HL-60 (cell line): ENCODE measurements at places on chromosomes 2 and 18.

DNA sequence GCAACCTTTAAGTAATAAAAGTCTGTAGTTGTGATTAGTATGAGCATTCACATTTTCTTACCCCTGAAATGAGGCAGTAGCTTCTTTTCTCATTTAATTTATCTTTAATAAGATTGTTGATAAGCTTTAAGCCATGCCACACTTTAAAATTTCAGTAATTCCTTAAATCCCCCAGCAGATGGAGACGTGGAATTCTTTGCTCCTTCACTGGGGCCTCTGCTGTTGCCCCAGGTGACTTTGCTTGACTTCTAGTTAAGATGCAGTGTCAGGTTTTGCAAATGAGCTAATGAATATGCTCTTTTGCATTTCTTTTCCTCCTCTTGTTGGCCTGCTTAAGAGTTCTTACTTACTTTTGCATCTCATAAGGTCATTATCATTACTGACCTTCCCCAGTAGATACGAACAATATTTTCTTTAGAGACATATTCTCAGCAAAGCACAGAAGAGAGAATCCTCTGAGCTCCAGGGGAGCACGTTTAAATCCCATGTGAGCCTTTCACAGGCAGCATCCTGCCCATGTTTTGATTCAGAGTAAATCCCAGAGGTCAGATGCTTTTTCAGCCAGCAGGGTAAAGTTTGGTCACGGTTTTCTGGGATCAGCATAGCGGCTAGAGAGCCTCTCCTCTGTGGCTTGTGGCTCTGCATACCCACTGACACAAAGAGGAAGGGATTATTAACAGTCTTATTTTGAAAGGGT lies 222.9 kb downstream of the PTPRM start:
- no peak for DNase-seq

- no peak for DNase-seq
Observed at GRCh38 chr2:219567791-219568361, 3.5 kb downstream of the OBSL1 start.

DNA sequence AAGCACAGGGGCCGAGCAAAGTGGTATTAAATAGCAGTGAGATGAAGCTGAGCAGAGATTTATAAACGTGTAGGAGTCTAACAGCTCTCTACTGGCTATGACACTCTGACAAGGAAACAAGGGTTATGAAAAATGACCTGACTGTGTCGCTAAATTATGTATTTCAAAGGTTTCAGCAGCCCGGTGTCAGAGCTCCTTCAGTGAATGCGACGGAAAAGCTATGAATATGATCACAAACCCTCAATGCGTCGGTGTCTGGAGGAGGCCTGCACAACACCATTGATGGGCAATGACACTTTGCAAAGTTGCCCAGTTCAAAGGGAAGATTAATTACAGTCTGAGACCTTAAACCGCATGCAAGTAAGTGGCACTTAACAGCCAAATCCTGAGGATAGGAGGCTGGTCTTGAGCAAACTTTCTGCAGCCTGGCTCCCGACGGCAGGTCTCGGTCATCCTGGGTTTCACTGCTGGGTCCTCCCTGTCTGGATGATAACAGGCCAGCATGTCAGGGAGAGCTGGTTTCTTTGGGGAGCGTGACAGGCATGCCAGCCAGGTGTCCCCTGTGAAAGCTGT lies 615.1 kb upstream of the SALL3 start:
- no peak for DNase-seq

DNA sequence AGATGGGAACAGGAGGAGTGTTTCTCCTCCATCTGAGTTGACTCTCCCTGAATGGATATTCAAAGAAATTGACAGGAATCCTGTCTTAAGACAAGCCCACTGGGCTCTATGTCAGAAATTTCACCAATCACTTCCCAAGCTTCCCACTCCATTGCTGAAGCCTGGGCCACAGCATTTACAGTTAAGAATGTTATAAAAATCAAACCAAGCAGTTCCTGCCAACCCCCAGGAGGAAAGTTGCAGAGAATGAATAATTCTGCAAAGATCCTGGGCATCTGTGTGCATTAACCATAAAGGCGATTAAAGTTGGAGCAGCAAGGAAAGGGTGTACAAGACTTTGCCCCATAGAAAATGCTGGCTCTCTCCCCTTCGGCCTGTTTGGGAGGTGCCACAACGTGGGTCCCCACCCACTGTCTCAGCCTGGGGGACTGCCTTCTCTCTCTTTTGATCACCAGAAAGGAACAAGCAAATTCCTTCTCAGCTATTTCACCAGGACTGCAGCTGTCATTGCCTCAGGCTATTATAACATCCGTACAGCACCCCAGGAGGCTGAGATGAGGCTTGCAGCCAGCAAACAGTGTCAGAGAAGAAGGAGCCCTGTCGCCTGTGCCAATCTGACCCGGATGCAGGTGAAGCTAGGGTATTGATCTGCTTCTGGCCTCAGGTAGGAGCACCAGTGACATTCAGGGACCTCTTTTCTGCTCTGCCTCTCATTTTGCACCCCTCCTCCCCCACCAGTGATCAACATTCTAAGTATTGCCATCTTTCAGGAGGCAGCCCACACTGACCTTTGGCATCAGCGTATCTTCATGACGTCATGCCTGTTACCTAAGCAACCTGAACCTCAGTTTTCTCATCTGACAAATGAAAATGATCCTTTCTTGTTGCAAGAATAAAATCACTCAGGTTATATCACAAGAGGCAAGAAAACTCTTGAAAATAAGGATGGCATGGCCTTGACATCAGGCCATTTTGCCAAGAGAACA lies 219.0 kb downstream of the SH3BP4 start:
- DNase-seq, result no peak

DNA sequence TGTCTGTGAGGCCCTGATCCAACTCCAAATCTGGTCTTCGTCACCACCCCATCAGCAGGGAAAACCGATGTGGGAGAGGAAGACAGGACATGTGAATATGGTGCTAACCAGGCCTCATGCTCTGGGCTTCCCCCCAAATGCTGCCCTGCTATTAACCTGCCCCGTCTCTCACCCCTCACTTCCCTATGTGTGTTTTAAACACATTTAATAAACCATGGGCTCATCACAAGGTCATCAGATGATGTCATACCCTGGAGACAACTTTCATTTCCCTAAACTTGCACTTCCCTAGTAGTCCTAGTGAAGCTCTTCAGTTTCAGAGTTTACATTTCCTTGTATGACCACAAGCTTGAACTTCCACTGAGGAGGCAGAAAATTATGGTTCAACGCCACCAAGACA lies 49.9 kb downstream of the CD8B2 start:
- DNase-seq, result peak; percentile 52

GRCh38 chr2:156118753-156119416 lies 213.6 kb downstream of the NR4A2 start:
- no peak for DNase-seq

GRCh38 chr2:5691221-5691984 lies 781 bp upstream of the SOX11 start:
- DNase-seq, result no peak

GRCh38 chr2:52327641-52328040 lies 1295.7 kb upstream of the NRXN1 start:
- DNase-seq, result no peak

DNA sequence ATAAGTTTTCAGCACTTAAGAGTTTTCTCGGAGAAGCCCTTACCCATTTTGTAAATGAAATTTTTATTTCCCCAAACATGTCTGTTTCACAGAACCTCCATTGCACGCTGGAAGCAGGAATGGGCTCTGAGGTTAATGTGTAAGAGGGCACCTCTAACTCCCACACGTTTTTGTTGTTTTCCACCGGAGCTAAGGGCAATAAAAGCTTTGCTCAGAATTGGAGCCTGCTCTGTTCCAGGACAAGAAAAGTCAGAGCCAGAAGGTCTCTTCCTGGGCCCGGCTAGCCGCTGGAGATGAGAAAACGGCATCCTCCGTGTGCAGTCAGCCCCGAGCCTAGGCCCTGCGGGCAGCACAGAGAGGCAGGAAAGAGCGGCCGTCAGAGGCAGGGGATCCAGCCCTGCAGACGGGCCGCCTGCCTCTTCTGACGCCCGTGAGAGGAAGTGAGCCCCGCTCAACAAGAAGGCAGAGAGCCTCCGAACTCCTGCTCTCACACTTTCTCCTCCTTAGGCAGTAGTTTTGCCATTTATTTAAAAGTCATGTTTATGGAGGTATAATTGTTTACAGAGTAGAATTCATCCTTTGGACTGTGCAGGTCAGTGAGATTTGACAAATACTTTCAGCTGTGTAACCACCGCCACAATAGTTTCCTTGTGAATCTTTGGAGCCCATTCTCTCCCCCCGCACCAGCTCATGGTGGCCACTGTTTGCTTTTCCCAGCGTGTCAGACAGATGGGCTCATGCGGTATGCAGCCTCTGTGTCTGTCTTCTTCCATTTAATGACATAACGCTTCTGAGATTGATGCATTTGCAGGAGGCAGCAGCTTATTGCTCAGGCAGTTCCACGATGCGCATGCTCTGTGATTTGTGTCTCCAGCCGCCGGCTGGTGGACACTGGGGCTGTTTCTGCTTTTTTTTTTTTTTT lies 117.3 kb downstream of the GALR1 start:
- no peak for DNase-seq

- no peak for DNase-seq
Observed at GRCh38 chr2:190500054-190500502, 34.4 kb downstream of the NEMP2 start.

- no peak for DNase-seq
Observed at GRCh38 chr2:113032737-113033136, 19.9 kb downstream of the IL36B start.

GRCh38 chr2:113227698-113228097 lies 51.0 kb downstream of the PAX8 start:
- no peak for DNase-seq

DNA sequence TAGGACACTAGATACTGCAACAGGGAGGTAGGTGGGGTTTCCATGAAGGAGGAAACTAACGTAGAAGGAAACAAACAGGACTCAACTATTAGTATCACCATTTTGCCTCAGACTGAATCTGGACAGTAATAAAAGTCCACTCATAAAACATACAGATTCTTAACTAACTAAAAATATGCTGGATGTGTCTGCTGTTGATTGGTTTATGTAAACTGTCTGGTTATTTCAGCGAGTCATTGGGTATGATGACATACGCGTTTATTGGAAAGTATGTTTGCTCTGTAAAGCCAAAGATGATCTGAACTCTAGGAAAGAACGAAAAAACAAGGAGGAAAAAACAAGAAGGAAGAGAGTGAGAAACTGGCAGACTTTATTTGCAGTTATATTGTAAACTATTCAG lies 1816.1 kb upstream of the LRRTM1 start:
- no peak for DNase-seq

DNA sequence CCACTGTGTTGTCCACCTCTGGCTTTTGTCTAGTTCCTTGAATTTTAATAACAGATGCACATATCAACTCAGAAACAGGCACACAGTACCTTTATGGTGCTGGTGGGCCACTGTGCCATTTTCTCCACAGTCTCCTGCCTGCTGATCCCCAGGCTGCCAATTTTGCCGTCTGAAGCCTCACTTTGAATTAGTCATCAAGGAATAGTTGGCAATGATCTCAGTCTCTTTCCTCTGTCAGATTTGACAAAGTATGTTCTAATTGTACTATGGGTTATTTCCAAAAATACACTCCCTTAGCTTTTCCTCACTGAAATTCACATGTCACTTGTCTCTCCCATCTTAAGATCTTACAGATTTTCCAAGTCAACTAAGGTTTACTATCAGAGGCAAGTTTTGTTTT lies 140.7 kb downstream of the ZNF516 start:
- DNase-seq, result no peak

DNA sequence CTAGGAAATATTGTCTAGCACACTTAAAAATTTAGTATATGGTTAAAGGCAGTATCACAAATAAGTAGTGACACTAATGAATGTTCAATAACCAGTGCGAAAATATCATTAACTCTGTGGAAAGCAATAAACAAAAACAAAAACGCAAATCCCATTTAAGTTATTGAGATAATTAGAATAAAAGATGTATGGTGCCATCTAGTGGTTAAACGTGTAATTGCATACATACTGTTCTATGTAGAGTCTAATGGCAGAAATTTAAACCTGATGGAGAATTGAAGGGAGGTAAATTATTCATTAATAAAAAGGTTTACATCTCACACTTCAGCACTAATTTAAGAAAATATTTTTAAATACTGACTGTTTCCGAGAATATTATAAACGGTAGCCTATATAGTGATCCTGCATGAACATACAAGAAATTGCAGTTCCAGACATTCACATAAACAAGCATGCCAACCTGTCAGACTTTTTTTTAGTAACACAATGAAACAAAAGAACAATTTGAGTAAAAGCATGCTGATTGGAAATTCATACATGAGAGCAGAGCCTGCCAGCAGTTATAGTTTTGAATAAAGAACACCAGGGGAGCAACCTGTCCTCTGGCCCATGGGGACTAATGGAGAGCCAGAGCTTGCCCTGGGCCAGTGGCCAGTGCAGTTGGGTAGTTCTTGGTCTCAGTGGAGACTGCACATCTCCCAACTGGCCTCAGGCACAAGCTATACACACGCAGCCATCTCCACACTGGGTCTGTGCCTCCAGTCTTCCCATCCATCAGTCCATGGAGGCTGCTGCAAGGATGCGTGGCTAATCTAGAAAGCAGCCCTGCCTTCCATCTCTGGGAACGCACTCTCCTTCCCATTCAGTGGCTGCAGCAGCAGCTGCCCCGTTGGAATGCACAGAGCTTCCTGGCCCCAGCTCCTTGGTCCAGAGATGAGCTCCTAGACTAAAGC lies 28.0 kb downstream of the GCG start:
- DNase-seq, result no peak

DNA sequence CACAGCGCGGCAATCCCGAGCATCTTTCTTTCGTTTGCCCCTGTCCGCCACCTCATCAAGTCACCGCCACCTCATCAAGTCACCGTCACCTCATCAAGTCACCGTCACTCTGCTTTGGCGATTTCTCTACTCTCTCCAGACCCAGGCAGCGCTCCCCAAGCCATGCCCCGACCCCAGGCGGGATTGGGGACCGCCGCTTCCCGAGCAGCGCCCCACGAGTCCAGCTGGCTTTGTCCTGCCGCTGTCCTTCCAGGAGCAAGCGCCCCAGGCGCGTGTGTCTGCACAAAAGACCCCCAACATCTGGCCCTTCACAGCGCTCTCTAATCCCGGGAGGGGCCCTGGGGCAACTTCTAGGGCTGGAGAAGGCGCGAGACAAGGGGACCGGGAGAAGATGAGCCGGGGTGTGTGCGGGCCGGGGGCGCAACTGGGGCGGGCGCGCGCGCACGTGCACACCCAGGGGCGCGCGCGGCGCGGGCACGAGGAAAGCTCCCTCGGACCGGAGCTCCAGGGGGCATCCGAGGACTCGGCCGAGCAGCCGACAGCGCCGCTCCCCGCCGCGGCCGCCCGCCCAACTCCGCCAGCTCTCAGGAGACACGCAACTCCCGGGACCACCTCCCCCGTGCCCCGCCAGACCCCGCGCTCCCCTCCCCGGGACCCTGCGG lies 633 bp upstream of the RNF152 start:
- DNase-seq, result no peak

DNA sequence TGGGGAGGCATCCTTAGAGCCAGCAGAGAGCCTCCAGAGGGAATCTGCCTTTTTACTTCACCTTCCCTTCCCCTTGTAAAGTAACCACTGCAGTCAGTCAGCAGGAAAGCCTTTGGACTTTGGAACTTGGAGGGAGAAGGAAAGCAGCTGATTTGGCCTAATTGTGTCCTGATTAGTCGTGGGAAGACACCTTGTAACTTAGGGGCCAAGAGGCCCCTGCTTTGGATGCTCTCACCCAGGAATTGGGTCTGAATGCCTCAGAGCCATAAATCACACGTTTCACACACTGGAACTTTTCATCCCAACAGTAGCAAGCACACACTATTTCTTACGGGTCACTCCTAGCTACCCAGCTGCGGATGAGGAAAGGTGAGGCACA lies 81.0 kb upstream of the PPM1B start:
- no peak for DNase-seq

GRCh38 chr2:104337869-104338268 lies 516.0 kb upstream of the POU3F3 start:
- no peak for DNase-seq
